ENCODE measurements at places on chromosomes 3 and 15.
A peak's percentile ranks its signal among the peaks of the same experiment; 100 is the strongest.

DNA sequence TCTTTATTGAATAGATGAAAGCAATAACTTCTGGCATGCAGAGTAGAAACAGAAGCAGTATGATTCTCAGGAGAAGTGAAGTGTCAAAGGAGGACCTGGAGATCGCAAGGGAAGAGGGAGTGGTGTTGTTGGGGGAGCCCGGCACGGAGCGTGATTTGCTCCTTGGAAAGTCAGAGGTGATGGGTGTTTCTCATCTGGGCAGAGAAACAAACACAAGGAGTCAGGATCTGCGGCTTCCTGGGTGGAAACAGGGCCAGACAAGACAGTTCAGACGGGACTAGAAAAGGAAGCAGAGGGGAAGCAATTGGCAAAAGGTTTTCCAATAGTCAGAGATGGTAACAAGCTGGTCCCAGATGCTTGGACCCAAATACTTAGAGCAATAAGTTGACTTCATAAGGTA is 34.4 kb upstream of the CCDC80 start:
- DNase-seq = no peak

DNA sequence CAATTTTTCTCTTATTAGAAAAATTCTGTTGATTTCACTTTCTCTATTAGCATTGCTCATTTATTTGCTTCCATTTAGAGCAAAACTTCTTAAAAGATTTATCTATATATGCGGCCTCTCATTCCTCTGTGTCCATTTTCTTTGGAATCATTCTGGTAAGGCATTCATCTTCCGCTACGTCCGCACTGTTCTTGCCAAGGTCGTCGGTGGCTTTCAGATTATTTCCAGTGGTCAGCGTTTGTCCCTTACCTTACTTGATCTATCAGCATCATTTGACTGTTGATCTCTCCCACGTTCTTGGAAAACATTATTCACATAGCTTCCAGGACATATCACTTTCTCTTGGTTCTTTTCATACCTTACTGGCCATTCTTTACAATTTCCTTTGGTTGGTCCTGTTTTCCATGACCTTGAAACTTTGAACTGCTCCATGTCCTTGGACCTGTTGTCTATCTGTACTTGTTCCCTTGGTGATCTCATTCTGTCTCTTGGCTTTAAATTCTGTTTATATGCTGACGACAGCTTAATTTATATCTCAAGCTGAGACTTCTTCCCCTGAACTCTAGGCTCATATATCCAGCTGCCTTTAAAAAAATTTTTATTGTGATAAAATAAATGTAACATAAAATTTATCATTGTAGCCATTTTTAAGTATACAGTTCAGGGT is 54.5 kb downstream of the SLMAP start:
- DNase-seq = no peak

DNA sequence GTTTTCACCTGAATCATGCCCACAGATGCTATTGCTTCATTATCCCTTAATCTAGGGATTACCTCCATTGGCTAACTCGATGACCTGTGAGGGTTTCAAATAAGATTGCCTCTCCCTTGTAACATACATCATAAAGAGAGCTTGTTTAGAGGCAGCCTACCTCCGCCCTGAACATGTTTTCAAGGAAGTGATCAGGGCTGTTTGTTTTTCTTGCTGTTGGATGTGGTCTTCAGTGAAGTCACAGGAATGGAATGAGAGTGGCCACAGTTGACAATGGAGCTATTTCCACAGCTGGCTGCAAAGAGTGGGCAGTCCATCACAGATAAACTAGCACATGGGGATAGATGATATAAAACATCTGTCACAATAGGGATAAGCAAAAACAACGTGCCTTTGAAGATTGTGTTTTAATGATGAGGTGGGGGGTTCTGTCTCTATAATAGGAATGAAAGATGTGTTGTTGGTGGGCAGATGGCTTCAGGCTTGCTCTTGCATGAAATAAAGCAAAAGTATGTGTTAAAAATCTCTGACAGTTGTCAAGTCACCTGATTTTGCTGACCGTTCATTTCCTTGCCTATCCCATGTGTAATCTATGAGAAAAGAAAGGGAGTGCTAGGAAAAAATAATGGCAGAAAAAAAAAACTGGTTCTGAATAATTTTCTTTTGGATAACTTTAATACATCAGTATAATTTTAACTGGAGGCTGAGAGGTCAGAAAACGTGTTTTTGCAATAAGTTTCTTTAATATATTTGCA is 642.3 kb downstream of the RBMS3 start:
- no peak for DNase-seq

DNA sequence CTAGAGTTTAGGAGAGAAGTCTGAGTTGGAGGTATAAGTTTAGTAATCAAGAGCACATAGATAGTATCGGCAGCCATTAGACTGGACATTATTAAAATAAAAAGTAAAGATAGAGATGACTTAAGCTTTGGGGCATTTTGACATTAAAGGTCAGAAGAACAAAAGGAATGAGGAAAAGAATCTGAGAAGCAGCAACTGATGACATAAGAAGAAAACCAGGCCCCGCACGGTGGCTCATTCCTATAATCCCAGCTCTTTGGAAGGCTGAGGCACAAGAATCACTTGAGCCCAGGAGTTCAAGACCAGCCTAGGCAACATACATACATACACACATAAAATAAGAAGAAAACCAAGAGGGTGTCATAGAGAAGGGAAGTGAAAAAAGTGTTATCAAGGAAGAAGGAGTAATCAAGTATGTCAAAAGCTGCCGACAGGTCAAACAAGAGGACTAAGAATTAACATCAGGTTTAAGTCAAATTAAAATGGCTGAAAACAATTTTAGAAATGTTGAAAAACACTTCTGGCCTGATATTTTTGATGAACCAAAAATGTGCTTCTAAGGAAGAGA is 38.9 kb downstream of the ACAP2 start:
- no peak for DNase-seq

- no peak for DNase-seq
These were observed 393.6 kb downstream of the OTOL1 start for GRCh38 chr3:161890147-161890625.

DNA sequence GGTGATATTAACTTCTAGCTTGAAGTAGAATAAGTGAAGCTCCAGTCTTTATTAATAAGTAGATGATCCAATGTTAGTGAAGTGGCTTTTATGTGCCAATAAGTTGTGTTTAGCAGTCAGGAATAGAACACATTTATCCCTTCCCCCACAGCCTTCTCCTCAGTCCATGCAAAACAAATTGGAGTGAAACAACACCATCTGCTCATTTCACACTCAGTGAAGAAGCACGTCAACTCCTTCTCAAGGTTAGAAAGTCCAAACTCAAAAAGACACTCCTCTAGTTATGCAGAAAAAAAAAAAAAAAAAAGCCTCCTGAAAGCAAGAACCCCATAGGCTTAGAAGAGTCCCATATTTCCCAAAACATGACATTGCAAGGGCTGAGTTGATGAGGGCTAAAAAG is 18.0 kb upstream of the NEO1 start:
- DNase-seq = no peak

- no peak for DNase-seq
These were observed 245.3 kb downstream of the OCA2 start for GRCh38 chr15:27853624-27854455.

- no peak for DNase-seq
These were observed 10.4 kb downstream of the FAM174B start for GRCh38 chr15:92645051-92645631.

DNA sequence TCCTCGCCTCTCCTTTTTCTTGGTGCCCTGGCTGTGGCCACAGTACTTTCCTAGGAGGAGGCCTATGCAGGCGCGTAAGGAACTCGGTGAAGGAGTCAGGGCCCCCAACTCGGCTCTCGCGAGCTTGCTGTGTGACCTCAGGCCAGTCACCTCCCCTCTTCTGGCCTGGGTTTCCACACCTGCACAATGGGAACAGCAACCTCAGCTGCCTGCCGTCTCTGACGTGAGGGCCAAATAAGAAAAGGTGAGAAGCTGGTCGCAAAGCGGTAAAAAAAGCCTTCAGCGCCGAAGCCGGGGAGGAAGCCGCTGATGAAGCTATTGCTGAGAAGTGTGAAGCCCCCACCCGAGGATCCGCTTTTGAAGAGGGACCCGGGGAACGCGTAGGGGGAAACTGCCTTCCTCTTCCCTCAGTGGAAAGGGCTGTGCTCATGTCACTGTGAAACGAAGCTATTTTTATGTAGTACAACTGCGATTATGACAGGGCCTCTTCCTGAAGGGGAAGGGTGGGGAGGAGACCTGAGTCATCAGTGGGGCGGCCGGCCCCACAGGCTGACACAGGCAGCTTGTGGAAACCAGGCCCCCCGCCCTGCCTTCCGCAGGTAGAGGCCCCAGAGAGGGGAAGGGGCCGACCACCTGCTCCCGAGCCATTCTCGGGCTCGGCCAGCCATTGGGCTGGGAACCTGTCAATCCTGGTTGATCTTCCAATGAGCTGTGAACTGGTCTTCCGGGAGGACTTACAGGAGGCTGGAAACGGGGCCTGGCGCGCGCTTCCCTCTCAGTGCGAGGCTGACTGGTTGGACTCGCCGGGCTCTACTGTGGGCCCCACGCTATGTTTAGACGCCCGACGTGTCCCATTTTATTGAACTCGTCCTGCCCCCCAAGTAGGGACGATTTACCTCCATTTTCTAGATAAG is 18.0 kb upstream of the ANKDD1A start:
- peak; percentile 91 for DNase-seq

DNA sequence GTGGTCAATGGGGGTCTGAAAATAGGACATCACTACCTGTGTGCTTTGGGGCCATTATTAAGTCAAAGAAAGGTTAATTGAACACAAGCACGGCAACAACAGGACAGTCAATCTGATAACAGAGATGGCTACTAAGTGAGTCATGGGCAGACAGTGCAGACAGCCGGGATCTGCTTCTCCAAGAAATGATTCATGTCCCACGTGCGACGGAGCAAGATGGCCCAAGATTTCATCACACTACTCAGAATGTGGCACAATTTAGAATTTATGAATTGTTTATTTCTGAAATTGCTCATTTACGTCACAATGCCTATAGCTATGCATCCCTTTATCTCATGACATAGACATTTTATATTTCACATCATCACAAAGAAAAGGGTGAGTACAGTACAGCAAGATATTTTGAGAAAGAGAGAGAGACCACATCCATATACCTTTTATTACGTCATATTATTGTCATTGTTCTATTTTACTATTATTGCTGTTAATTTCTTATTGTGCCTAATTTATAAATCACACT is 770.6 kb upstream of the NR2F2 start:
- DNase-seq = no peak

DNA sequence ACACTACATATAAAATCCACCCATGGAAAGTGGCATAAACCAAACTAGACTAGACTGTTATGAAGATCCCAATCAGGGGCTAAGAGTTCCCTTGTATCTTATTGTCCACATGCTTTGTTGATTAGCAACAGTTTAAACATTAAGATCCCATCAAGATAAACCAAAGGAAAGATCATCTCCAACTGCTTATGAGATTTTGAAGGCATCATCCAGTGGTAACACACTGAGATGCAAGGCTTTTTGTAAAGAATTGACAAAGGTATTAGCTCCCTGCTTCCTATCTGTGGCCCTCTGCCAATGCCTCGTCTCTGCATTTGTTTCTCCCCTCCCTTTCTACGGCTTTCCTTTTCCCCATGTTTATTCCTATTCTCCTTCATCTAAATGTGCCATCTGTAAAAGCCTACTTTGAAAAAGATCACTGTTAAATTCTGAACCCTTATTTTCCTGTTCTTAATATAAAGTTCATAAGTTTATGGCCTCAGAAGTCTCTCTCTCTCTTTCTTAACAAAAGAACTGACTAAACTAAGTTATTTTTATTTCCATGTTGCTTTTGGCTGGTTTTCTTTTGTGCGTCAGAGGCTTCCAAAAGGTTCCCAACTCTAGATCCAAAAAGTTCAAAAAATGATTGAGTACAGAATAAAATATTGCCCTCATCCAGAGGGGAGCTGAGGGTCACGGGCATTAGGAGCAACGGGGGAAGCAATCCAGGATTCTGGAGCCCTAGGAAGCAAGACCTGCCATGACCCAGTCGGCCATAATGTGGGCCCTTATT is 5.5 kb downstream of the PLD1 start:
- DNase-seq = no peak
